Muscle of back (tissue), 13 donors: ENCODE measurements at places on chromosomes 2 and 18. TPM values are rescaled to one million over a fixed set of nuclear protein-coding genes. Genes with fewer than 3 reads are reported as not detected.
A peak's percentile ranks its signal among the peaks of the same experiment; 100 is the strongest.

The NAPG gene
- polyA plus RNA-seq, result 13.9 TPM

The SRBD1 gene
- 10.2 TPM for polyA plus RNA-seq

The LYG1 gene
- polyA plus RNA-seq, result 1.2 TPM

The CYP27C1 gene
- 4.9 TPM for polyA plus RNA-seq

The FIGN gene
- polyA plus RNA-seq, result 1.3 TPM

The SLC5A7 gene
- polyA plus RNA-seq, result 0.38 TPM

The PTPRM gene
- 78.6 TPM for polyA plus RNA-seq

The PRKAG3 gene
- 20.9 TPM for polyA plus RNA-seq

The ATOH8 gene
- 17.7 TPM for polyA plus RNA-seq

The CYP1B1 gene
- polyA plus RNA-seq, result 5.8 TPM

GRCh38 chr2:91477731-91478672 is 2786.5 kb downstream of the RPIA start:
- DNase-seq, result peak; percentile 60

GRCh38 chr2:223779877-223780276 is 57.5 kb downstream of the AP1S3 start:
- DNase-seq, result no peak

DNA sequence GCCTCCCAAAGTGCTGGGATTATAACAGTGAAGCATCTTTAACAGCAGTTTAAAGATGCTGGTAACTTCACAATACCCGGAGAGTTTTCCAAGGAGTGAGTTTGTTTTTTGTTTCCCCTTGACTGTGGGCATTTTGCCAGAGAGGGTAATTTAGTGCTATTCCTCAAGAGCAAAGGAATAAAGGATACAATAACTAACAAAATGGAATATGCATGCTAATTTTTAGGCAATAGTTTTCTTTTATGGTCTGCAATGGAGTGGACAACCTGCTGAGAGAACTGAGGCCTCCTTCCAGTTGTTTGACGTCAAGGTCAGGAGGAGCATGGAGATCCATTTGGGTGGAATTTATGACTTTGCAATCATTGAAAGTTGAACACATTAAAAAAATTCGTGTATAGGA is 15.9 kb upstream of the GREB1 start:
- no peak for DNase-seq

DNA sequence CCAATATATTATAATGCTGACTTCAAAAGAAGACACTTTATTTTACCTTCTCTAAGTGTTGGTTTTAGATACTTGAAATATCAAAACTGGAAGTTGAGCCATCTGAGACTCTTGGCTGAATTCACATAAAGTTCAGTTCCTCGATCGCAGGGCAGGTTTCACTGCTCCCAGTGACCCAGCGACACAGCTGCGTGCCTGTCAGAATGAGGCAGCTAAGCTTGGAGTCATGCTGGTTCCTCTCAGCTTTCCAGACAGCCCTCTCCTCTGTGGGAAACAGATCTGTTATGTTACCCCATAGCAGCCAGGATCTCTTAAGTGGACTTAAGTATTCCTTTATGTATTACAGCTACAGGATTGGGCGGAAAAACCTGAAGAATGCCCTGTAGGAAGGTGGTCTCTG is 142.8 kb upstream of the ALPP start:
- DNase-seq, result peak; percentile 11

DNA sequence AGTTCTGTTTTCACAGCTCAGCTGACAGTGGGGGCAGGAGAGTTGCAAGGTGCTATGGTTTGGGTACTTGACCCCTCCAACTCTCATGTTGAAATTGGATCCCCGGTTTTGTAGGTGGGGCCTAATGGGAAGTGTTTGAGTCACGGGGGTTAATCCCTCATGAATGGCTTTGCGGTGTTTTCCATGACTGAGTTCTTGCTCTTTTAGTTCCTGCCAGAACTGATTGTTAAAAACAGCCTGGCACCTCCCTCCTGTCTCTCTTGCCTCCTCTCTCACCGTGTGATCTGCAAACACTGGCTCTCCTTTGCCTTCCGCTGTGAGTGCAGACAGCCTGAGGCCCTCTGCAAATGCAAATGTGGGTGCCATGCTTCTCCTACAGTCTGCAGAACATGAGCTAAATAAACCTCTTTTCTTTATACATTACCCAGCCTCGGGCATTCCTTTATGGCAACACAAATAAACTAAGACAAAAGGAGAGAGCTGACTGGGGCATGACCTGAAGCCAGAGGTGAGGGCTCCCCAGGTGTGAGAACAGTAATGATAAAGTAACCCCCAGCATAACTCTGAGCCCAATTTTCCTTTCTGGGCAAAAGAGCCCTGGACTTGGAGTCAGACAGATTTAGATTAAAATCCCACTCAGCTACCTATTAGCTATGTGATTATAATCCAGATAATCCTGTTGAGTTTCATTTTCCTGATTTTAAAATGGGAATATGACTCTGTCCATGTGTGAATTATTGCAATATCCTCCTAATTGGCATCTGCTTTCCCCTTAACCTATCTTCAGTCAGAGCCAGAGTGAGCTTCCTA is 64.9 kb upstream of the CAPN13 start:
- no peak for DNase-seq

- DNase-seq, result no peak
These were observed 178.5 kb downstream of the ERBB4 start for GRCh38 chr2:212360068-212360460.

- no peak for DNase-seq
These were observed 105.7 kb upstream of the ZEB2 start for GRCh38 chr2:144625626-144626025.

GRCh38 chr2:229083606-229084340 is 187.3 kb downstream of the PID1 start:
- peak; percentile 38 for DNase-seq

- no peak for DNase-seq
These were observed 91.9 kb upstream of the CAVIN2 start for GRCh38 chr2:191938779-191939178.

- no peak for DNase-seq
These were observed 41.2 kb upstream of the NT5C1B start for GRCh38 chr2:18630541-18630940.

- no peak for DNase-seq
These were observed 61.4 kb downstream of the DIPK1C start for GRCh38 chr18:74395648-74396154.

GRCh38 chr2:20982861-20983260 is 61.0 kb downstream of the APOB start:
- no peak for DNase-seq

DNA sequence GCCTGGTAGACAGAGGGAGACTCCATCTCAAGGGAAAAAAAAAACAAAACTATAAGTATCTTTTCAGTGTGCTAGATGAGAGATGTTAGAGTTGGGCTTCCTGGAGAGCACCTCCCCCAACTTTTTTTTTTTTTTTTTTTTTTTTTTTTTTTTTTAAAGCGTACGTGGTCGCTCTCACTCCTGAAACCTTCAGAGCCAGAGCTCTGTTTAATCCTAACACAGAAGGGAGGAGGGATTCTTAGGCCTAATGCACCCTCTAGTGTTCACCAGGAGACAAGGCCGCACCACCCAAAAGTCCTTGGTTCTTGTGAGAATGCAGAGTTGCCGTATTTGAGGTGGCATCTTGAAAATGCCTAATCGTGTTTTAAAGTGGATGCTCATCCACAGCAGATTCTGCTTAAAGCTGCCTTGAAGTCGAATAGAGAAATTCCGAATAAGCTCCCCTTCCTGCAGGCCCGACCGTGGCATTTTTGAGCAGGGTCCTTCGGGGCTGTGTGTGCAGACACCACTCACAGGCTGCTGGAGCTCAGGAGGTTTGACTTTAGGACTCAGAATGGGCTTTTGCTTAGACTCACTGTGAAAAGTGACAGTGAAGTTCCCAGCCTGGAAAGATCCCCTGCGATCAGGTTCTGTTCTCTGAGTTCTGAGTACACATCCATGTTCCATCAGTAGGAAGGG is 252.6 kb downstream of the AGAP1 start:
- peak; percentile 87 for DNase-seq

DNA sequence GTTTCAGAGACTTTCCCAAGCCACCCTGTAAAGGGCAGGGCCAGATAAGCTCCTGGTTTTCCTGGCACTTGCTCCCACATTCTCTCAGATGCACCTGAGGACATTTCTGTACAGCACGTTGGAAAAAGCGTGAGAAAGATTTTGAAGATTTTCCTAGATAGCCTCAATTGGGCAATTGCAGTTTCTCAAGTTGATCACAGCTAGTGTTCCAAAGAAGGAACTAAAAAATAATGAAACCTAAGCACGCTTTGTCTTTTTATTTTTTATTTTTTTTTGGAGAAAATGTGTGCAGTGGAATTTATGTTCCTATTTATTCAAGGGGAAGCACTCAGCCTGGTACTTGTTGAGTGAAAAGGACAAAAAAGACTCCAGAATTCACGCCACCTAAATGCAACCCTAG is 429.1 kb downstream of the RNF144A start:
- DNase-seq, result no peak

DNA sequence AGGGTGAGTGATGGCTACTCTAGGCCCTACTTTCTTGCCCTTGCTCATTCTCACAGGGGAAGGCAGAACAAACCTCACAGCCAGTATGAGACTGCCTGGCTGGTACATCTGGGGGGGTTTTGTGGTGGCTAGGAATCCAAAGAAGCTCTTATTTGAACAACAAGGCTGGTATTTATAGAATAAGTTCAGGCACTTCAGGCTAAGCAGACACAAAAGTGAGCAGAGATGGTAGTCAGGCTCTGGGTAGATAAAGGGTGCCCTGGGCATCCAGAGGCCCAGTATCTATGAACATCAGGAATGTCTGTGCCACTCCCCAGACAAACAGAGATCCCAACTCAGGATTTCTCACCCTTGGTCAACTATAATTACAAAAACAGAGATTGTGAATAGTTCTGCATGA is 57.2 kb upstream of the RTN4 start:
- no peak for DNase-seq

DNA sequence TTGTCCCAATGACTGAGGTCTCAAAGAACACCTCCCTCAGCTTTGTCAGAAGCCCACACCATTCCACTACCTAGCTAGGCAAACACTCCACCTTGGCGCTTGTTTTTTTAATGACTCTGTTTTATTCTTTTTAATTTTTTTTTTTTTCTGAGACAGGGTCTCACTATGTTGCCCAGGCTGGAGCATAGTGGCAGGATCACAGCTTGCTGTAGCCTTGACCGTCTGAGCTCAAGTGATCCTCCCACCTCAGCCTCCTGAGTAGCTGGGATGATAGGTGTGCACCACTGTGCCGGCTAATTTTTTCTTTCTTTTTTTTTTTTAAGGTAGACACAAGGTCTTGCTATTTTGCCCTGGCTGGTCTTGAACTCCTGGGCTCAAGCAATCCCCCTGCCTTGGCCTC is 101.9 kb downstream of the SLC25A12 start:
- DNase-seq, result no peak

DNA sequence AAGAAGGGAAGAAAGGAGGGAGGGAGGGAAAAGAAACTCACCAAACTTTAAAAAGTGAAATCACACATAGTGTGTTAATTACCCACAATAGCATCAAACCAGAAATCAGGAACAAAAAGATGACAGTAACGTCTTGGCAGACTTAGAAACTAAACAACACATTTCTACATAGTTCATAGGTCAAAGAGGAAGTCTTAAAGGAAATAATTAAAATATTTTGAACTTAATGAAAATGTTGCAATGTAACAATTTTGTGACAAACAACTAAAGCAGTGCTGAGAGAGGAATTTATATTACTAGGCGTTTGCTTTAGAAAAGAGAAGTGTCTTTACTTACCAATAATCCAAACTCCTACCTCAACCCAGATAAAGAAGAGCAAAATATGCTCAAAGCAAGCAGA is 505.0 kb upstream of the ID2 start:
- DNase-seq, result no peak

DNA sequence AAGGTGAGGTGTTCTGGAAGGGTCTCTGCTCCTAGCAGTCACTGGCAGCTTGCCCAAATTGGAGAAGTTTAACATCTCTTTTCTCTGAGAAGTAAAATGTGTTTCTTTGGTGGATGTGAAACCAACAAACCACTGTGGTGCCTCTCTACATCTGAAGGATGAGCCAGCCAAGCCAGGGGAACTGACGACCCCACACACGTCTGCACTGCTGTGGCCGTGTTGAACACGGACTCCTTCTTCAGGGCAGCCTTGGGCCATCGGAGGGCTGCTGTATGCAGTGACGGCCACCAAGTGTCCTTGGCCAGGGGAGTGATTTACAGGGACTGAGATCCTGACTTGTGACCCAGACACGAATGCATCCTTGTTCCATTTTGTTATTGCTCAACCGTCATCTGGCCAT is 207.8 kb downstream of the ACKR3 start:
- no peak for DNase-seq

GRCh38 chr2:237581751-237582746 is 8.5 kb downstream of the RAB17 start:
- DNase-seq, result peak; percentile 77

- DNase-seq, result no peak
These were observed 33.9 kb upstream of the RMP24 start for GRCh38 chr18:35938562-35938961.

DNA sequence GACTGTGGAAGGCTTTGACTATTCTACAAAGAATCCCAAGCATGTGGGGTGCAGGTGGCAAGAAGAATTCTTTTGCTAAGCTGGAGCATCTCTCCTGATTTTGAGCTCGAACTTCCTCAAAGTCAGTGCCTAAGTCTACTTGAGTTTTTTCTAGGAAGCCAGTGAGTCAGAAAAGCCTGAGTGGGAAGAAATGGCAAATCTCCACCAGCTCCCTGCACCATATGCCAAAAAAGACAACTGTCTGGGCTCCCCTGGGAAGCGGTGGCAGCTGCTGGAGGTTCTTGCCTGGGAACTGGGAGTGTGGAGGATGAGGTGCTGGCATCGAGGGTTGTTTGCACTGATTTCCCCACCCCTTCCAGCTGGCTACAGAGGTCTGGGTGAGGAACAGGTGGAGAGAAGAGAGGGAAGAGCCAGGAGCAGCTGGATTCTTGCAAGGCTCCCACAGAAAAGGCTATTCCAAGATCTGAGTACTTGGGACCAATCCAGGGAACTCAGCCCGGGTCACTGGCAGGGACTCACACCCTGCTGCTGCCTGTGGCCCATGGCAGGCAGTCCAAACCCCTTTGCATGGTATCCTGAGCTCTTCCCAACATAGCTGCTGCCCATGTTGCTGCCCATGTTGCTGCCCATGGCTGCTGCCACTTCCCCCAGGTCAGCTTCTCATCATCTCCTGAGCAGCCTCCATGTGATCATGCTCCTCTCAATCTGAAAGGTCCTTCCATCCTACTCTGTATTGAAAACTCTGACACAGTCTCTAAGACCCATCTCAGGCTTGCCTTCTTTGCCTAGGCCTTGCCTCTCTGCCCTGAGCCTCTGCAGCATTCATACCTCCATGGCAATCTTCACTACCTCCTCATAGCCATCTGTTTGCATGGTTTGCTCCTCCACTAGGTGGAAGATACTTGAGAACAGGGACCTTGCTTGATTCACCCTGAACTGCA is 128.3 kb upstream of the SPATS2L start:
- peak; percentile 78 for DNase-seq

DNA sequence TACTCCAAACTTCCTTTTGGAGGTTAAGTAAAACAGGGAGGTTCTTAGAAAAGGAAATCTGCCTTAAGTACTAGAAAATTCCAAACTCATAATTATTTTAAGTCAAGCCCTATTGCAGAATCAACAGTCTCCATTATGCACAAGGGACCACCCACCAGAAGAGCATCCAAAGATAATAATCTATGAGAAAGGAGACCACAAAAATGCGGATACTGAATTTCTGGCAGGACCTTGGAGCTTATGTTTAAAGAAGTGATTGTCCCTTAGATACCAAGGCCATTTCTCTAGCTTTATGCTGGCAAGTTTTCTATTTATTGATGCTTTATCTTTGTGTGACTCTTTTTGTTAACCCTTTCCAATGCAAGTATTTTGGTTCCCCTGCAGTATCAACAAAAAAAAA is 404.0 kb upstream of the MMADHC start:
- no peak for DNase-seq

GRCh38 chr18:75290737-75291358 is 80.3 kb downstream of the TSHZ1 start:
- no peak for DNase-seq
